ENCODE measurements at places on chromosomes 1 and 21.

DNA sequence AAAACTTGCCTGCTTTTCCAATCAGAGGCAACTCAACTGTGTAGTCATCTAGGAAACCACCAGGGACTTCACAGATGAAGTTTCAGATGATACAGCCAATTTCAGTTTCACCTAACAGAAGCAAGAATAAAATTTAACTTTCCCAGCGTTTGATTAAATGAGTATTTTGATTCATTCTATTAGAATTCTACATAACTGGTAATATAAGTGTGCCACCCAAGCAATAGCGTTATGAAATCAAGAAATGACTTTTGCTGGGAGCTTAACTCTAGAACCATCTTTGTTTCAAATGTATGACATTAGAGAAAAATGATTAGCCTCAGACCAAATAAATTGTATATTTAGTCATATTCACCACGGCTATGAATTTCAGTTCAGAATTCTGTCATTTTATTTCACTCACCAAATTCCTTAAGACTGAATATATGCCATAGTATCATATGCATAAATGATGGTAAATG is 239.3 kb downstream of the NRIP1 start:
- no peak for DNase-seq

- no peak for DNase-seq
These were observed 36.2 kb downstream of the ACOT7 start for GRCh38 chr1:6357243-6357936.

DNA sequence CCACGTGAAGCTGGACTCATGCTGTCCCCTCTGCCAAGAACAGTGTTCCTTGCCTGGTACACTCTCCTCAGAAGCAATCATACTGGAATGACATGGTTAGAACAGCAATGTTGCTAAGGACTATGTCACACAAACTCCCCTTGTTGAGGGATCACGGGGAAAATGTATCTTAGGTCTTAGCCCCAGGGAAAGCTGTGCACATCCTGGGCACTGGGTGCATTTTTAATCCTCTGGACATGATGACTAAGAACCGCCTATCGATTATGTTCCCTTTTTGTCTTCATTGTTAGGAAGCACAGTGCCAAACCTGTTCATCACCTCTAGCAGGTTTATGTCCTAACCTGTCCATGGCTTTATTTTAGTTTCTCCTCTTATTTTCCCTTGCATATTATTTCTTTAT is 115.1 kb downstream of the HIVEP3 start:
- no peak for DNase-seq

GRCh38 chr1:149987297-149987595 is 23.3 kb downstream of the OTUD7B start:
- no peak for DNase-seq

- peak; percentile 91 for DNase-seq
These were observed 210.3 kb upstream of the CACYBP start for GRCh38 chr1:174789399-174789798.

DNA sequence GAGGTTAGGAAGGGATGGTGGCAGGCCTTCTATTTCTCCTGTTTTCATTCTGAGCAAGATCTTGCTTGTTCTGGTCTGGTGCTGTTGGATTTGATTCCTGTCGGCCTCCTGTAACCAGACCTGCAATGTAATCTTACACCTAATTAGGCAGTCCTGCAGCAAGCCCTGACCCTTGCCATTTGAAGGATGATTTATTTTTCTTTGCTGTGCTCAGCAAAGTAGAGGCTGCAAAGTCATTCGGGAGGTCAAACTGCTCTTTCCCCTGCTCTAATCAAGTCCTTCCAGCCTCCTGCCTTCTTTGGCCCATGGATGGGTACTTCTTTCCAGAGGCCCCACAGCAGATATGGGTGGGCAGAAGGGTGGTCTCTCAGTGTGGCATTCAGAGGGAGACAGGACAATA is 417.7 kb upstream of the USP24 start:
- peak; percentile 5 for DNase-seq

GRCh38 chr1:14599800-14600199 is 1.3 kb downstream of the KAZN start:
- DNase-seq, result no peak

GRCh38 chr1:236861560-236862218 is 66.6 kb downstream of the MTR start:
- DNase-seq, result peak; percentile 11

- DNase-seq, result no peak
These were observed 30.9 kb downstream of the SLC35F3 start for GRCh38 chr1:233935297-233935868.

DNA sequence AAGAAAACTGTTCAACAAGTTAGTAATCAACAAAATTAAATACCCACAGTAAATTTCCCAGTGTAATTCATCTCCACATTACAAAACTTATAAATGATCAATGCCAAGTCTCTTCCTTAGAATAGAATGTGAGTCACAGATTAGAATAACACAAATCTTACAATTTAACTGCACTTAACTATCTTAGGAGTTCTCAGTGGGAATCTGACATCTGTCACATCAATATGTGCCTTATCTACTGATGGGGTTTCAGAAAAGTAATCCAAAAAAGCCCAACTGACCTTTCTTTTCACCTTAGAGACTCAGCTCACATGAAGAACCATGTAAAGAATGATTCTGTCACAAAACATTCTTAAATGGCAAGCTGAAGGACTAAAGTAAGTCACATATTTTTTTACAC is 141.4 kb downstream of the RERE start:
- DNase-seq, result no peak

Data from astrocyte of the spinal cord (primary cell).